ENCODE measurements at places on chromosomes 3 and 15. TPM values are rescaled to one million over a fixed set of nuclear protein-coding genes. Genes with fewer than 3 reads are reported as not detected.

- DNase-seq = no peak
Measured at GRCh38 chr3:132777171-132777570, 55.0 kb upstream of the NPHP3 start.

GRCh38 chr3:119659606-119660291, 640 bp downstream of the POPDC2 start:
- no peak for DNase-seq

DNA sequence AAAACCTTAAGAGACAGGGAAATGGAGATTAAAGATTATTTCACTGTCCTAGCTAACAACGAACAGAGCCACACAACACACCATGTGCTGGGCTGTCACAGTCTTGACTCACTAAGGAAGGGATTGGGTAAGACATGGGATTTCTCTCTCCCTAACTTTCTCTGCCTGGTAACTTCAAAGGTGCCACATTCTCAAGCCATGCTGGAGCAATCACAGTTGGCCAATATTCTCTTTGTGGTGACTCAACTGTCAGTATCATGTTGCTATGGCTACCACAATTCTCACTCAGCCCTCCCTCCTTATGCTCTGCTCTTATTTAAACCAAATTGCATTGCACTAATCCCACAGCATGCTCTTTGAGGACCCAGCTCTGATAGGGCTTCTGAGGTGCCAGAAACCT, 74.0 kb downstream of the OXNAD1 start:
- DNase-seq = no peak

- no peak for DNase-seq
Measured at GRCh38 chr15:82571722-82572222, 31.5 kb upstream of the RPS17 start.

DNA sequence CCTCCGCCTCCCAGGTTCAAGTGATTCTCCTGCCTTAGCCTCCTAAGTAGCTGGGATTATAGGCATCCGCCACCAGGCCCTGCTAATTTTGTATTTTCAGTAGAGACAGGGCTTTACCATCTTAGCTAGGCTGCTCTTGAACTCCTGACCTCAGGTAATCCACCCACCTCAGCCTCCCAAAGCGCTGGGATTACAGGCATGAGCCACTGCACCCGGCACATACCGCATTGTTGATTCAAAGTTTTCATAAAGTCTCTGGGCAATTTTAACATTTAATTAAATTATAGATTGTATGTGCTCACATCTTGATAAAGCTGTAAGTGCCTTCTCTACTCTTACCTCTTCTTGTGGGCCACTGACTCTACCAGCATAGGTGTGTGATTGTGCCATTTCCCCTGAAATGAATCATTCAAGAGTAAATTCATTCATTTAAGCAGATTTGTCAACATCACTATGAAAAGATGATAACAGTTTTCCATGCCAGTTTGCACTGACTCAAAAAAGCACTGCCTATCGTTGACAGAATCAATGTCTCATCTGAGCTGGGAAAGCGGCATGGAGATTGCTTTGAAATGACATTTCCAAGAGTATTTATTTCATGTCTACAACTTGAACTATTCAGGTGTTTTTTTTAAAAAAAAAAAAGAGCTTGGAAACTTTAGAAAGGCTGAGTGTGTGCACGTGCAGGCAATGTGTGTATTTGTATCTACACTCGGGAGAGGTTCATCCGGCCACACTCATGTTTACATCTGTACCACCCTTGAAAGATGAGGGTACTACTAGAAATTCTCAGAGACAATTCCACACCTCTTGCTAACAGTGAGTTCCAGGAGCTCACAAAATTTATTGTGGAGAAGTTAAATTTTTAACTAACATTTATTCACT, 3.5 kb downstream of the BCL2A1 start:
- no peak for DNase-seq

GRCh38 chr3:37463163-37463562, 288.8 kb upstream of the LRRFIP2 start:
- no peak for DNase-seq

GRCh38 chr15:45795440-45796069, 160.7 kb downstream of the SQOR start:
- peak; percentile 85 for DNase-seq

DNA sequence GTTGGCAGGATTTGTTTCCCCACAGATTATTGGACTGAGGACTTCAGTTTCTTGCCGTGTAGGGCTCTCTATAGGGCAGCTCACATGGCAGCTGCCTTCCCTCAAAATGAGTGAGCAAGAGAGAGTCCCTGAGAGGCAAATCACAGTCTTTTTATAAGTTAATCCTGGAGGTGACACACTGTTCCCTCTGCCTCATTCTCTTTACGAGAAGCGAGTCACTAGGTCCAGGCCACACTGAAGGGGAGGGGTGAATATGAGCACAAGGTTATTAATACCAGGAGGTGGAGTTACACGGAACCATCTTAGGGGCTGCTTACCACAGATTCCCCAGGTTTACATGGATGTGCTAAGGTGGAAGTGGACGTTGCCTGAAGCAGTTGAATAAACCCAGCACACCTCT, 77.0 kb downstream of the LPP start:
- DNase-seq = no peak

DNA sequence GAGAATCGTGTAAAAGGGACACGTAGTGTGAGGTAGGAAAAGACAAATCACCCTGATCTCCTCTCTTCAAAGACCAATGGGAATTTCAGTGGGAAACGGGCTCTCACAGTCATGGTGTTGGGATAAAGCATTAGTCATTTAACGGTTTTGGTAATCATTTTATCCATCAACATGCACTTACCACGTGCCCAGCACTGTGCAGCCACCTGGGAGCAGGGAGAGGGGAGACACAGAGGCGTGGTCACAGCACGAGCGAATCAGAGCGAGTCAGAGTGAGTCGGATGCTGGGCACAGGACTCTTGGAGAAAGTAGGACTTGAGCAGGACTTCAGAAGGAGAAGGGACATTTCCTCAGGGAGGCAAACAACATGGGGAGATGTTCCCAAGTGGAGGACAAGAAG, 130.8 kb downstream of the MINAR1 start:
- DNase-seq = no peak

Gene RYR3
- not detected for total RNA-seq

DNA sequence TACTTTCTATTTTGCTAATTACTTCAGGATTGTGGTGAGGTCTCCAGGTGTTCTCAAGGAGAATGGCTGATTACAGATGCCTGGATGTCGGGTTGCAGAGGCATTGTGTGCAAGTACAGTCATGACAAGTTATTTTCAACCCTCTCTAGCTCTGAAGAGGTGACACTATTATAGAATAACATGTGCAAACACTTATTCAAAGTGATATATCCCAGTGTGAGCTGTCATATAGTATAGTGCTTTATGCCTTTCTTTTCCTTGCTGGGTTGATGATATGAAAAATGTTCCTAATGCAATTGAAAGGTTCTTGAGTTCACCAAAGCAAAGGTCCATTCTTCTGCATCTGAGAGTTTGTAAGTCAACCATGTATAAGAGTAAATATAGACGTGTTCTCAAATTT, 167.2 kb downstream of the SPATA16 start:
- DNase-seq = no peak

Gene LOXL1
- total RNA-seq = 20.0 TPM

GRCh38 chr15:52101542-52102323, 10.8 kb downstream of the BCL2L10 start:
- no peak for DNase-seq

- no peak for DNase-seq
Measured at GRCh38 chr3:20682573-20682972, 496.6 kb upstream of the SGO1 start.

DNA sequence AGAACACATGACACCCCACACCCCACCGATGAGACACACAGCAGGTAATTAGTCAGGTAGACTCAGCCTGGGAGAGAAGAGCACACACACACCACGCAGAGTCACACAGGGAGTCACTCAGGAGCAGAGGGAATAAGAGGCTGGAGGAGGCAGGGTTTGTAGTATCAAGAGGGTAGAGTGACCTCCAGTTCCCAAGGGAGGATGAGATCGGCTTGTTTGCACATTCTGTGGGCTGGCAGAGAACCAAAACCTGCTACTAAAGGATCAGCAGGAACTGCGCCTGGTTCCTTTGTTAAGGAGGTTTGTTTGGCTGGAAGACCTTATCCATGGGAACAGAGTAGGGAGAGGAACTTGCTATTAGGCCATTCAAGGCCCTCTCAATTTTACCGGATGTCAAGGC, 281.4 kb upstream of the SLCO3A1 start:
- DNase-seq = peak; percentile 54

- DNase-seq = no peak
Measured at GRCh38 chr3:10706156-10706739, 109.8 kb upstream of the SLC6A11 start.

DNA sequence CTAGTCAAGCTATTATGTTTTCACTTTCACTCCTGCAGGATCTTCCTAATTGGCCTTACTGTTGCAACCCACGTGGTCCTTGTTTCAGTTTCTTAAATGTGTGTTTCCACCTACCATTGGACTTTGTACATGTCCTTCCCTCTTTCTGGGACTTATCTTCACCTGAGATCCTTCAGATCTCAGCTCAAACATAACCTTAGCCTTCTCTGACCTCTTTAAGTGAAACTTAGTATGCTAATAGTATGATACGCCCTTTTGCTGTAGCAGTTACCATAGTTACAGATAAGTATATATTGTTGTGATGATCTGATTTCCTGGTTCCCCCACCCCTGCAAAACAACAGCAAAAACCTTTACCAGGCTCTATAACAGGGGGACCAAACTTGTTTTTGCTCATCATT, 35.2 kb downstream of the U2SURP start:
- peak; percentile 22 for DNase-seq

- DNase-seq = no peak
Measured at GRCh38 chr15:77504306-77504705, 83.6 kb downstream of the HMG20A start.

GRCh38 chr3:127448161-127448561, 142.4 kb downstream of the TPRA1 start:
- no peak for DNase-seq

- no peak for DNase-seq
Measured at GRCh38 chr3:72907731-72908620, 20.1 kb downstream of the GXYLT2 start.

DNA sequence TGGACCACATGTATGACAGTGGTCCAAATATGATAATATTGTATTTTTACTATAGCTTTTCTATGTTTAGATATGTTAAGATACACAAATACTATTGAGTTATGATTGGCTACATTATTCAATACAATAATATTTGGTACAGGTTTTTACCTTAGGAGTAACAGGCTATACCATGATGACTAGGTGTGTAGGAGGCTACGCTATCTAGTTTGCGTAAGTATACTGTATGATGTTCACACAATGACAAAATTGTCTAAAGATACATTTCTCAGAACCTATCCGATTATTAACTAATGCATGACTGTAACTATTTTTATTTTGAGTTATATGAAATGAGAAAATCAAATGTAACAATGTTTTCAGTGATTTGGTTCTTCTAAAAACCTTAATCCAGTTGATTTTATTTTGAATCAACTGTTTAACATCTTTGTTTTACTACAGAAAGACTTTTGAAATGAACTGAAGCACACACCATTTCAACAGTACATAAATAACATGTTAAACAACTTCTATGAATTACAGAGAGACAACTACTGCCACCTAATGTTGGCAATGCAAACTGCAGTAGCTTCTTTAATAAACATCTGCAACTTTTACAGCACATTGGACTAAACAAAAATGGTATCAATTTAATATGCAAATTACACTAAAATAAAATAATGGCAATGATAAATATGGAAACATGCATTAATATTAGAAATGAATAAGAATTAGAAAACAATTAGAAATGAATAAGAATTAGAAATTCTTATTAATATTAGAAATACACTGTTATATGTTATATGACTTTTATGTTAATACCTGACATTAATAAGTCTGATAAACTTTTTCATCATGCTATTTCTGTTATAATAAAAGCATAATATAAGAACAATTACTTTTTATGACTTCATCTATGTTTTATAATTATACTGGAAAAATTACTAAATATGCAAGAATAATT, 255.7 kb downstream of the MBNL1 start:
- peak; percentile 89 for DNase-seq

- peak; percentile 56 for DNase-seq
Measured at GRCh38 chr3:25782938-25783660, at the start of gene NGLY1. NGLY1 (minus strand) TSS chr3:25783443; CDS start chr3:25783390, 53 bp downstream.

GRCh38 chr3:136547293-136547692, 204.9 kb downstream of the STAG1 start:
- DNase-seq = no peak

GRCh38 chr3:101842935-101843330, 6.4 kb upstream of the NFKBIZ start:
- no peak for DNase-seq

Gene EFCAB12
- total RNA-seq = 0.08 TPM

DNA sequence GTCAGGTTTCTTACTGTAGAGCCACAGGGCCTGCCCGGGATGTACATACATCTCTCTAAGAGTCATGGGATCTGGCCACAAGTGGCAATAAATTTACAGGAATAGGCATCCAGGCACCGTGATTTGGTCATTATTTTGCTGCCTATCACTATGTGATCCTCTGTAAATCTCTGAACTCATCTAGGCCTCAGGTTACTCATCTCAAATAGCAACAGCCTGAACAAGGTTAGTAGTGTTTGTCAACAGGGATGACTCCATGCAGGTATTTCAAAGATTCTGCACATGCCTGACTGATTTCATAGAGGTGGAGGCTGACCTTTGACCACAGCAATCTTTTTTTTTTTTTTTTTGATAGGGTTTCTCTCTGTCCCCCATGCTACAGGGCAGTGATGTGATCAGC, 88.8 kb upstream of the TBL1XR1 start:
- DNase-seq = peak; percentile 66

GRCh38 chr15:88878720-88879184, 16.6 kb downstream of the HAPLN3 start:
- peak; percentile 79 for DNase-seq

- DNase-seq = no peak
Measured at GRCh38 chr3:141240687-141241615, 9.3 kb downstream of the PXYLP1 start.

GRCh38 chr3:10935846-10936631, 56.5 kb upstream of the SLC6A1 start:
- no peak for DNase-seq

Measured in HT-29 (cell line).